Activated CD4-positive, CD25-positive, alpha-beta regulatory T cell treated with anti-CD3 and anti-CD28 coated beads, Interleukin-2, amount 50 U/mL, for 24 hours (primary cell): ENCODE measurements at places on chromosomes 6 and 20.

DNA sequence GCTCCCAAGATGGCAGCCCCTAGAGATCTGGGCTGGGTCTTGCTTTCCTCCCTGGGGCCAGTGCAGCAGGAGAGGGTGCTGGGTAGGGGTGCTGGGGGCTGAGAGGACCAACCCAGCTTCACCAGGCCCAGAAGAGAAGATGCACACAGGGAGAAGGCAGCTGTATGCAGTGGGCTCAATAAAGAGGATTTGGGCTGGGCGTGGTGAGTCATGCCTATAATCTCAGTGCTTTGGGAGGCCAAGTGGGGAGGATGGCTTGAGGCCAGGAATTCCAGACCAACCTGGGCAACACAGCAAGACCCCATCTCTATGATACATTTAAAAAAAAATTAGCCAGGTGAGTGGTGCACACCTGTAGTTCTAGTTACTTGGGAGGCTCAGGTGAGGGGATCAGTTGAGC, 25.7 kb upstream of the EMILIN3 start:
- no peak for ATAC-seq

GRCh38 chr6:41263267-41263666, 23.2 kb downstream of the TREM1 start:
- no peak for ATAC-seq

DNA sequence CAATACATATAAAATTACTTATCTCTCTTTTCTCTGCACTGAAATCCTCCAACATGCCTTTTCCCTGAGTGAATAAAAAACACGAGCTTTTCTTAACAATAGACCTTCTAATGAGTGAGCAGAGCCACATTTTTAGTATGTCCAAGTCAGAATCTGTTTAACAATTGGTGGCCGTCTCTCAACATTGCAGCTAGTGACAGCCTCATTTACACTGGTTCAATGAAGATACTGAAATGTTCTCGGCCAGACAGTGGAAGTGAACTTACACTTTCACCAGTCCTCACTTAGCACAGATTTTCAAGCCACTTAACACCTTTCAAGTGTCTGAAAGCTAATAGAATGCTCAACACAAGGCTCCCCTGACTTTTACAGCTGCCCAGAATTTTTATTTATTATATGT, 767.1 kb downstream of the KIF16B start:
- ATAC-seq: no peak

GRCh38 chr6:150220634-150221551, 78.0 kb downstream of the PPP1R14C start:
- no peak for ATAC-seq

GRCh38 chr6:28897369-28897745, 26.4 kb downstream of the TRIM27 start:
- ATAC-seq: no peak

GRCh38 chr6:13191461-13191860, 136.9 kb downstream of the TBC1D7 start:
- ATAC-seq: no peak

GRCh38 chr20:48758206-48758820, 69.5 kb downstream of the PREX1 start:
- ATAC-seq: no peak

- ATAC-seq: no peak
Observed at GRCh38 chr6:151015101-151015700, 149.7 kb downstream of the MTHFD1L start.

DNA sequence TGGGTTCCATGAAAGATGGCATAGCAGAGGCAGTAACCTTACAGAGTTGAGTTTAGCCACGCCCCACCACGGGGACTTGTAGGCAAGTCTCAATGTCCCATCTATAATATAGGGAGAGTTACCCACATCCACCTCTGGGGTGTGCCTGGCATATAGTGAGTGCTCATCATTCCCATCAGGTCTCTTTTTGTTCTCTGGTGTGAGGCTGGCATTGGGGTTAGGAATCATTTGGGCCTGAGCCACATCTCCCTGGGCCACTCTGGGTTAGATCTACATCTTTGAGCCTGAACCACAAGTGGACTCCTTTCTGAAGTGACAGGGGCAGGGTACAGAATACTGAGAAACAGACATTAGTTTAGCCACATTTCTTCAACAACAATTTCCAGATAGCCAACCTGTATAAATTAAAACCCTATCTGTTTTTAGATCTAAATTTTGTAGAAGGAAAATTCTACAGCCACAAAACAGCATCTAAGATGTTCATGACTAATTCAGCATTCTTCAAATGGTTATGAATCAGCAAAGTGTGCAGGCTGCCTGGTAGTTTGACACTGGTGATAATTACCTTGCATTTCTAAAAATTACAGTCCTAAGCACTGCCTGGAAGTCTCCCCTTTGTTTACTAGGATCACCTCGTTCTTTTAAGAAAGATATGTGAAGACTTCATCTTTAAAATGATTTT, 20.1 kb downstream of the RNF24 start:
- ATAC-seq: peak; percentile 82

GRCh38 chr6:1162367-1163275, 149.3 kb upstream of the FOXQ1 start:
- no peak for ATAC-seq

DNA sequence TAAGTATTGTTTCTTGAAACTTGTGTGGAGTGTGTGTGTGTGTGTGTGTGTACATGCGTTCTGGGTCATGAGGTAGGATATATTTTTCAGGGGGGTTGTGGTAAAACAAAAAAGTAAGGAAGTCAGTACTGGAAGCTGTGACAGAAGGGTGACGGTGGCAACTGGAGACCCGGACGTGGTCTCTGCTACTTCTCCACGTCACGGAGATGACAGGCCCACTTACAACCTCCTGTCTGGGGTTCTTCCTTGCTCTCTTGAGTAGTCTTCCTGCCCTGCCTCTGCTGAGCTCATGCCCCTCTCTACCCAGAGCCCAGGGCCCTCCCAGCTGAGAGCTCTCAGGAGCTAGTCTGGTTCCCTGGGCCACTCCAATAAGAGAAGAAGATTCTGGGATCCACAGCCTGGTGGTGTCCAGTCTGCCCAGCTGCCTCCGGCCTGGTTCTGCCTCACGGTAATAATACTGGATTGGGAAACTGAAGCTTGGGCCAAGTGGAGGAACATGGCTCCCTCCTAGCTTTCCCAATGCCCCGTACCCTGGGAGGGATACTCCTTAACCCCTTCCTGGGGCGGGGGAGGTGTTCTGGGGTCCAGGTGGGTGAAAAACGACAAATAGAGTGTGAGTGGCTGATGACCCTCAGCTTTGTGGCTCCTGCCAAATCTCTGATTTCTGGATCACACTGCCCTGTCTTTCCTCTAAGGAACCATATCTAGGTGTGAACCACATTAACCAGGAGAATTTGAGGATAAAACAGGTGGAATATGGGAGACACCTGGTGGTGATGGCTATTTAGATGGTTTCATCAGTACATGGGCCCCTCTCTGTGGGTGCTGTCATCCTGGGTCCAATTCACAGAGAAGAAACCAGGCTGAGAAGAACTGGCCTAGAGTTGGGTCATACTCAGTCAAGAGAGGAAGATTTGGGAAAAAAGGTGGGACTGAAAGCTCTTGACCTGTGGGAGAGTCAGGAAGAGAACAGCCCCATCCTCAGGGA, 27.2 kb downstream of the VEGFA start:
- ATAC-seq: no peak

DNA sequence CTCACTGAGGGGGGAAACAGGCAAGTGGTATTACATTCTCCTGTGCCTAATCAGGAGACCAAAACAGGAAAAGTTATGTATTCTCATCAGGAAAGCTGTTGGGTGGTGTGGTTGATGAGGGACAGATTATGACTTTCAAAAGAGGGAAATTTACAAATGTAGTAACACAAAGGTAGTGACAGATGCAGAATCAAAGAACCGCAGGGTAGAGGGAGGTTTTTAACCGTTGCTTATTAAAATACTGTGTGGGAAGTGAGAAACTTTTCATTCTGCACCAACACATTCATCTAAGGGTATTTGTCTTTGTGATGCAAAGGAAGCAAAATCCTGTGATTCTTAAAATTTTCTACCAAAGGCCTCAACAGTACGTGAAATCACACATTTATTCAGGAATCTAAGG, 288.2 kb upstream of the MAN1A1 start:
- ATAC-seq: no peak

GRCh38 chr20:33883164-33883563, 72.0 kb downstream of the CHMP4B start:
- peak; percentile 41 for ATAC-seq

- no peak for ATAC-seq
Observed at GRCh38 chr6:38188677-38189335, 369.3 kb downstream of the ZFAND3 start.

GRCh38 chr6:64084185-64084663, 448.6 kb downstream of the PHF3 start:
- no peak for ATAC-seq

DNA sequence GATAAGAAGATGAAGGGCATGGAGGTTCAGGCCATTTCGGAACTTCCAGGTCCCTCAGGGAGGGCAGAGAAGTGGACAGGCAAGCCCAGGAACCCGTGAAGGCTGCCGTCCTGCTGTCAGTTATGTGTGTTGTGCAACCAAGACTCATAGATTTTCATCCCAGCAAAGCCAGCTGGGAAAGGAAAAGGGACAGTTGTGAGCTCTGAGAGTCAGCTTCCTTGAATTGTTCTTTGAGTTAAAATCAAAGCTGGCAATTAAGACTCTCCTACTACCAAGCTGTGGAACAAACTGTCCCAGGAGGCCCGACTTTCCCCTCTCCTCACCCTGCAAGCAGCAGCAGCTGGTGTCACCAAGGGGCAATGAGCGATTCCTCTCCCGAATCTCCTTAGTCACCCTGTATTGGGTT, 46.3 kb upstream of the IYD start:
- ATAC-seq: no peak

GRCh38 chr6:146972546-146972945, 231.7 kb upstream of the STXBP5 start:
- no peak for ATAC-seq

- no peak for ATAC-seq
Observed at GRCh38 chr20:2051946-2052345, 49.7 kb upstream of the STK35 start.

DNA sequence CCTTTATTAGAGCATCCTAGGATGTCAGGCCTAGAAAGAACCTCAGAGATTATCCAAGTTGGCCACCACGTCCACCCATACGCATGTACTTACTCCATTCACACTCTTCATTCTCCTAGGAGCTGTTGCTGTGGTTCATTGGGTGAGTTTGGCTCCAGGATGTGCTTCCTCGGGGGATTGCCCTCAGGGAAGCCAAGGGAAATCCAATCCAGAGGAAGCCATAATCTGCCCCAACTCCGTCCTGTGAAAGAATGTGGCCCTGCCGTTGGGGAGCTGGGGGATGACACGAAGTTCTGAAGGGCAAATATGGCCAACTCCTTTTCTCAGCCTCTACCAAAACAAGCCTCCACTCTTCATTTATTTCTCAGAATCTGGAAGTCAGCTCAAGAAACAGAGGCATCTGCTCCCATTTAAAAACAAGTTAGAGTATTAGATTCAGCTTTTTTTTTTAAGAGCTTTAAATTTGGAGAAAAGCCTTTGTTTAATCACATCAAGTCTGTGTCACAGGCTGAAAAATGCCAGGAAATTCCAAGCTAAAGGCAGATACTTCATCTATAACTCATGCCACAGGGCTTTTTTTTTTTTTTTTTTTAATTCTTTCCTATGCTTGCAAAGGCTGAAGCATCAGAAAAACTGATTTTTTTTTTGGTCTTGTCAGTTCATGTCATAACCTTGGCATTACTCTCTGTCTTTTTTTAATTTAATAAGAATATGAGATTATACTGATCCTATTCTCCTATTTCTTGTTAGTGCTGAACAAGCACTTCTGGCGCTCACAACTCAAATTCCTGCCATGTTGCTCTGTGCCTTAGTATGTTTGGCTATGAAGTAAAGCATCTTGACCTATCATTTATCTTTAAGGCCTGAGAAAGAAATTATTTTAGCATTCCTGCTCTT, 480.9 kb upstream of the MARCKS start:
- no peak for ATAC-seq

DNA sequence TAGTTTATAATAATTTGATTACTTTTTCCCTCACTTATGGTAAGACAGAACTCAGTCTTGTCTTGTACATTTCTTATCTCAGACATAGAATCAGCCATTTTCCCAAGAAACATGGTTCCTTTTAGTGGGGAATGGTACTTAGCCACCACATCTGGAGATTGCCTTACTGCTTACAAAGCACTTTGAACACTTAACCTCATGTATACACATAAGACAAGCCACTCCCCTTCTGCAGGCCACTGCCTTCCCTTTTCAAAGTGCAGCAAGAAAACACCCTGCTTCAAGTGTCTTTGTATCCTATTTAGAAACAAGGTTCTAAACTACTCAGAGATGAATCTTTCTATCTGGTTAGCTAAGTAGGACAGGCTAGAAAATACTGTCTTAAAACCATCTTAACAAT, 159.2 kb downstream of the UBE3D start:
- no peak for ATAC-seq

DNA sequence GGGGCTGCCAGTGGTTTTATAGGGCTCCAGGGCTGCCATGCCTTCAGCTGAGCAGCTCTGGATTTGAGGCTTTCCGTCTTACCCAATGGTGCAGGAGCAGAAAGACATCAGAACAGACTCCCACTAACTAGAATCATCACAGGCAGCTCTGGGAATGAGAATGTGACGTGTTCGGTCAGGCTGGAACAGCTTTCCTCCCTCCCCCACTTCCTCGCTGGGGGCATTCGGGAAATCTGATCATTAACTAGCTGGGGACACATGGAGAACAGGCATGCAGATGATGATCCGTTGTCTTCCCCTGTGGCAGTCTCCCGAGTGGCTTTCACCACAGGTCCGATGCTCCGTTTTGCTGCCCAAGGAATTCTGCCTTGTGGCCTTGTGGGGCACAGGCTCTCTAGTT, 5.5 kb upstream of the MTG2 start:
- ATAC-seq: no peak

DNA sequence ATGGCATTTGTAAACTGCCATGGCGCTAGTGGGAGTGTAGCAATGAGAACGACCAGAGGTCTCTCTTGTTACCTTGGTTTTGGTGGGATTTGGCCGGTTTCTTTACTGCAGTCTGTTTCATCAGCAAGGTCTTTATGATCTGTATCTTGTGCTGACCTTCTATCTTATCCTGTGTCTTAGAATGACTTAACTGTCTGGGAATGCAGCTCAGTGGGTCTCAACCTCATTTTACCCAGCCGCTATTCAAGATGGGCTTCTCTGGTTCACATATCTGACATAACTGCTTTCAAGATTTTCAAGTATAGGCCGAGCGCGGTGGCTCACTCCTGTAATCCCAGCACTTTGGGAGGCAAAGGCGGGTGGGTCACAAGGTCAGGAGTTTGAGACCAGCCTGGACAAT, 1.9 kb upstream of the SFT2D1 start:
- no peak for ATAC-seq

GRCh38 chr20:1628621-1629020, 8.8 kb upstream of the SIRPB1 start:
- no peak for ATAC-seq

- ATAC-seq: no peak
Observed at GRCh38 chr6:136922685-136923006, 545 bp downstream of the SLC35D3 start.
